ENCODE measurements at places on chromosomes 7 and 10. TPM values are rescaled to one million over a fixed set of nuclear protein-coding genes. Genes with fewer than 3 reads are reported as not detected.

Gene ATRNL1
- 0.23 TPM for total RNA-seq

Gene COL13A1
- 4.0 TPM for total RNA-seq

Gene SEMA4G
- total RNA-seq: 0.53 TPM

Gene THNSL1
- 1.9 TPM for total RNA-seq

Gene ADRB1
- total RNA-seq: not detected

Gene KCP
- 0.94 TPM for total RNA-seq

Gene TUBGCP2
- total RNA-seq: 58.4 TPM

Gene PDGFA
- 122 TPM for total RNA-seq

Gene RPP38
- 8.2 TPM for total RNA-seq

Gene PROSER2
- 2.3 TPM for total RNA-seq

Gene SLC26A4
- 0.68 TPM for total RNA-seq

Gene RNF32
- 0.23 TPM for total RNA-seq

Gene DOCK1
- 100 TPM for total RNA-seq

Gene ANKRD30A
- not detected for total RNA-seq

Gene MUC12
- not detected for total RNA-seq

Gene LAMB1
- total RNA-seq: 535 TPM

Gene OR2A42
- total RNA-seq: not detected

Gene TMEM273
- not detected for total RNA-seq

Gene FAM204A
- total RNA-seq: 44.0 TPM

Gene AIFM2
- 4.8 TPM for total RNA-seq

Gene WDFY4
- not detected for total RNA-seq

Gene PTEN
- 235 TPM for total RNA-seq

Gene IQUB
- 0.30 TPM for total RNA-seq

Gene LIPJ
- not detected for total RNA-seq

Gene SIRT1
- 8.5 TPM for total RNA-seq

Measured in smooth muscle cell of the coronary artery (primary cell).